ENCODE measurements at places on chromosomes 11 and 22. TPM values are rescaled to one million over a fixed set of nuclear protein-coding genes. Genes with fewer than 3 reads are reported as not detected.

Gene INSC
- 0.58 TPM for total RNA-seq

- H3K27me3 ChIP-seq: peaks cover 27% of the 10 kb centered on the region
- H3K36me3 ChIP-seq: no peaks in the 10 kb centered on the region
- peak within 1 kb of the TSS; percentile 75 for H3K4me3 ChIP-seq
- H3K27ac ChIP-seq: no peak within 1 kb of the TSS
- no peak for DNase-seq
- no peaks in the 10 kb centered on the region for H3K4me1 ChIP-seq
These were observed at the start of gene TRPC6 for GRCh38 chr11:101583251-101584128. Gene TRPC6, minus strand, starts transcription at chr11:101584007. Its CDS starts 504 bp downstream, at chr11:101583503.

- no peak overlapping the region for H3K27ac ChIP-seq
- no peak for DNase-seq
- H3K4me1 ChIP-seq: no peaks in the 10 kb centered on the region
- H3K36me3 ChIP-seq: no peaks in the 10 kb centered on the region
These were observed 19.8 kb downstream of the OR10D3 start for GRCh38 chr11:124202951-124203350.

Gene POU2AF2
- not detected for total RNA-seq

Gene OR8D1
- total RNA-seq: not detected

- no peaks in the 10 kb centered on the region for H3K36me3 ChIP-seq
- H3K4me3 ChIP-seq: no peak overlapping the region
These were observed 389.1 kb downstream of the AASDHPPT start for GRCh38 chr11:106466521-106467080.

DNA sequence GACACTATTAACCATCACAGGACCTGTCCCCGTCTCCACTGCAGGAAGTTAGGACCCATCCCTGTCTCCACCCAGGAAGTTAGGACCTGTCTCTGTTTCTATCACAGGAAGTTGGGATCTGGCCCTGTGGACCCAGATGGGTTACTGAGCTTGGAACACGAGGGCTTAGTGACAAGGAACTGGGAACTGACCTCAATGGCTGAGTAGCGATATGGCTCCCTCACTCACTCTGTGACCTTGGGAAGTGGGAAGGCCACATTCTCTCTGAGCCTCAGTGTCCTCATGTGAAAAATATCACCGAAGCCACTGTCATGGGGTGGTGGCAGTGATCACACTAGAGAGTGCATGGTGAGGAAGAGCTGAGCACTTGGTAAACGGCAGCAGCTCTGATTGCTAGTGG lies 59.4 kb downstream of the FBLN1 start:
- no peaks in the 10 kb centered on the region for H3K27me3 ChIP-seq
- H3K36me3 ChIP-seq: peaks cover 11% of the 10 kb centered on the region
- DNase-seq: no peak
- H3K27ac ChIP-seq: no peak overlapping the region
- no peak overlapping the region for H3K4me3 ChIP-seq

DNA sequence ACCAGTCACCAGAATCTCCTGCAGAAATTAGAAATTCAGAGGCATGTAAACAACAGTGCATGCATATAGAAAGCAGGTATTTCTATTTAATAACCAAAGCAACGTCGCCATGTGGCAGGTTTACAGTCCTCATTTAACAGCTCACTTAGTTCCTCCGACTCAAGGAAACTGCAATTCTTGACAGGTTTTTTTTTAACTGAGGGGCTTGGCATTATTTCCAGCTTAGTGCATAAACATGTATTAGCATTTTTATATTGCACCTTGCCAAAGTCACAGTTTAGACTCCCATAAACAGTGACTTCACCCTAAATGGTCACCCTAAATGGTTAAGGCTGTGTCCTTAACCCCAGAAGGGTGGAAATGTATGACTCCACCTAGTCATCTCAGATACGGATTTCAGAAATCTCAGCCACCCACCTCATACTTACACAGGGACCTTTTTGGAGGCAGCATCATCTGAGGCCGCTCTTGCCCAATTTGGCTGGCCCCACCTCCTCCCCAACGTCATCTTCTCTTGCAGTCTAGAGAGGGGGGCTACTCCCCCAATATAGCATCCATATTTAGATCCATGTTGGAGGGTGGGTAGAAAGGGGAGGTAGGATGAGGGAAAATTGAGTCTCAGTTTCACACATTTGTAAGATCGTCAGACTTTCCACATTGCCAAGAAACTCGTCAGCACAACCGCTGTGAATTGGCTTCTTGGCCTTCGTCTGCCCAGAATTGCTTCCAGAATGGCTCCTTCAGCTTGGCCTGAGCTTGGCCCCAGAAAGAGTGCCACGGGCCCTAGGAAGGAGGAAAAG lies 31.8 kb upstream of the SLC35C1 start:
- H3K4me3 ChIP-seq: no peak overlapping the region
- H3K27ac ChIP-seq: no peak overlapping the region
- H3K27me3 ChIP-seq: peaks cover 4% of the 10 kb centered on the region
- no peak for DNase-seq
- H3K36me3 ChIP-seq: no peaks in the 10 kb centered on the region

DNA sequence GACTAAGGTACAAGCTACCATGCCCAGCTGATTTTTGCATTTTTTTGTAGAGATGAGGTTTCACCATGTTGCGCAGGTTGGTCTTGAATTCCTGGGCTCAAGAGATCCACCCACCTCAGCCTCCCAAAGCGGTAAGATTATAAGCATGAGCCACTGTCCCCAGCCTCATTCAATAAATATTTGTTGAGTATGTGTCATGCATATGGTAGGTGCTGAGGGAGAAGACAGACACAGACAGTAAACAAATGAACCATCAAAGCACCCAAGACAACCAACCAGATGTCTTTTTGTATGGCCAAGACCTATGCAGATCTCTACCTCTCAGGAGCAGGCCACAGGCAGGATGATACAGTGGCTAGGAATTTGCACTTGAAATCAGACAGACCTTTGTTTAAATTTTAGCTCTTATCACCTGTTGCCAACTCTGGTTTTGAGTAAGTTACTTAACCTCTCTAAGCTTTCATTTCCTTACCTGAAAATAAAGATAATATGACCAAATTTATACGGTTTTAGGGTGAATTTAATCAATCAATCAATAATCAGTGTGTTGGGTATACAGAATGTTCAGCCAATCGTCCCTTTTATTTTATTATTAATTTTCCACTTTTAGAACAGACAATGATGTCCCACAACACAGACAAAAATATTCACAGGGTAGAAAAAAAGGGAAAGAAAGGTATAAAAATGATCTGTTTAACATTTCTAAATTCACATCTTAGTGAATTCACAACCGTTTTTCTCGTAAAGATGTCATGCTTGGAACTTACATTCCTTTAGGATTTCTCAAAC lies 128.2 kb downstream of the SGSM3 start:
- no peak overlapping the region for H3K4me3 ChIP-seq
- no peak overlapping the region for H3K27ac ChIP-seq
- H3K4me1 ChIP-seq: peaks cover 2% of the 10 kb centered on the region
- no peaks in the 10 kb centered on the region for H3K27me3 ChIP-seq
- DNase-seq: no peak

DNA sequence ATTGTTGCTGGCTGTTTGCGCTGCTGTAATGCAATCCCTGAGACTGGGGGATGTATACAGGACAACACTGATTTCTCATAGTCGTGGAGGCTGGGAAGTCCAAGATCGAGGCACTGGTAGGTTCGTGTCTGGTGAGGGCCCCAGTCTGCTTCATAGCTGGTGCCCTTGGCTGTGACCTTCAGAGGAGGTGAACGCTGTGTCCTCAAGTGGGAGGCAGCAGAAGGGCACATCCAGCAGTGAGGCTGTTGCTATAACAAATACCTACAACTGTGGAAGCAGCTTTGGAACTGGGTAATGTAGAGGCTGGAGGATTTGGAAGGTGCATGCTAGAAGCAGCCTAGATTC lies 21.3 kb downstream of the KRTAP5-5 start:
- H3K4me3 ChIP-seq: no peak overlapping the region
- peaks cover 6% of the 10 kb centered on the region for H3K27me3 ChIP-seq
- DNase-seq: no peak
- H3K27ac ChIP-seq: no peak overlapping the region

DNA sequence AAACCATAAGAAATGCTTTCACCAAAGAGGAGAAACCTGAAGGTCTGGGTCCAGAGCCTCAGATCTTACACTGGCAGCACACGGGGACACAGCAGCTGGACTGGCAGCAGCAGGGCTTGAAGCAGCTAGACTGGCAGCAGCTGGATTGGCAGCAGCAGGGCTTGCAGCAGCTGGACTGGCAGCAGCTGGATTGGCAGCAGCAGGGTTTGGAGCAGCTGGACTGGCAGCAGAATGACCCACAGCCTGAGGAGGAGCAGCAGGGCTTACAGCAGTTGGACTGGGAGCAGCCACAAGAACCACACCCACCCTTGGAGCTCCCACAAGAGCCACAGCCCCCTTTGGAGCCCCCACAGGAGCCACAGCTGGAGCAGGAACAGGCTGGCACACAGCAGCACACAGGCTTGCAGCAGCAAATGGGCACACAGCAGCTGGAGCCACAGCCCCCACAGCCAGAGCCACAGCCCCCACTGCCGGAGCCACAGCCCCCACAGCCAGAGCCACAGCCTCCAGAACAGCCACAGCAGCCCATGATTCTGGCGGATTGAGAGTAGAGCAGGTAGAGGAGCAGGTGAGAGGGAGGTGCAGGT lies at the start of gene KRTAP5-11:
TSS of gene KRTAP5-11 (minus strand) at position 567 of the 587 bp plus-strand sequence. CDS start at position 529, 38 bp downstream.
- H3K27me3 ChIP-seq: no peaks in the 10 kb centered on the region
- no peak within 1 kb of the TSS for H3K4me3 ChIP-seq
- peaks cover 2% of the 10 kb centered on the region for H3K4me1 ChIP-seq
- no peaks in the 10 kb centered on the region for H3K36me3 ChIP-seq
- H3K27ac ChIP-seq: no peak within 1 kb of the TSS
- DNase-seq: no peak
